ENCODE measurements at places on chromosomes 3 and 15.
A peak's percentile ranks its signal among the peaks of the same experiment; 100 is the strongest.

- DNase-seq: no peak
Measured at GRCh38 chr15:45645026-45645980, 10.5 kb downstream of the SQOR start.

DNA sequence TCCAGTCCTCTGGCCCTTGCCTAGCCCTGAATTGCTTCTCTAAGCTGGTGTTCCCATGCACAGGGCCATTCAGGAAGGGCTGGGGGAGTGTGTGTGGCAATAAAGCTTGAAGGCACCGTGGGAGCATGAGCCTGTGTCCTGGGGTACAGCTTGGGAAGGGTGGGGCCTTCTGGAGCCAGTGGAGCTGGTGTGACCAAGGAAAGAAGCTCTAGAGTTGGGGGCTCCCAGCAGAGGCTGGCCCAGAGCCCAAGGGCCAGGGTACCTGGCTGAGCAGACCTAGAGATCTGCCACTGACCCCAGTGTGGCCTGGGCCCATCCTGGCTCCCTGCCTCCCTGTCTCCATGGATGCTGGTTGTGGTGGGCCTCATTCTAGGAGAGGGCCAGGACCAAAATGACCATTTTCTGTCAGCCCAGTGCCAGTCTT, 8.1 kb downstream of the ABTB1 start:
- DNase-seq: no peak

DNA sequence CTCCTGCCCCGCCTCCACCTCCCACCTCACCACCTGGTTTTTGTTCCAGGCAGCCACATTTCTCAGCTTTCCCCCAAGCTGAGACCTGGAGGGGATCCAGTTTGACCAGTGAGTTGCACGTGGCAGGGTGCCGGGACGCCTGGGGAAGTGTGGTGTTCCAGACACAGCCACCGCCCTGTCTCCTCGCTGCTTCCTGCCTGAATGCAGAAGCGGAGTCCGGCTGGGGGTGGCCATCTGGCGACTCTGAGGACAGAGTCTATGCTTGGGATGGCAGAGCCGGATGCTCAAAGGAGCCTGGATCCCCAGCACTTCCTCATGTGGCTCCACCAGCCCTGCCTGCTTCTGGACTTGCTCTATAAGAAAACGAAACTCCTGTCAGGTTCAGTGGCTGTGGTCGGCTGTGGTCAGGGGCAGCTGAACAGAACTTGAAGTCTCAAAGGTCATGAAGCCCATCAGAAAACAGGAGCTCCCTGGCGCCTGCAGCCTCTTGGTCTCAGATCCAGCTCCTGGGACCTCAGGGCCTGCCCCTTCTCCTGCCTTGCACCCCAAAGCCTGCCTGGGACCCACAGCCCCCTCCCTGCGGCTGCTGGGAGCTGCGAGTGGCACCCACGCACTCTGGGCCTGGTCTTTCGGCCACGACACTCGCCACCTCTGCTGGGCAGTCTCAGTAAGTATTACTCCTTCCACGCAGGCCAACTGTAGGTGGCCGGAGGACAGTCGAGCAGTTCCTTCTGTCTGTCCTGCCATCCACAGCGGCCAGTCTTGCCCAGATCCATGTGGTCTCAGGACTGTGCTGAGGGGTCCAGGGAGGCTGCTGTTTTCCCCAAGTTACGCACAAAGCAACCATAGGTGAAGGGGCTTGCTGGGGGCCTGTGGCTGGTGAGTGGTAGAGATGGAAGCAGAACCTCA, 112.8 kb upstream of the MEF2A start:
- DNase-seq: no peak

GRCh38 chr3:119557877-119558269, 1.5 kb downstream of the CD80 start:
- DNase-seq: no peak

GRCh38 chr3:148873977-148874376, 8.9 kb downstream of the CPA3 start:
- DNase-seq: no peak

- DNase-seq: no peak
Measured at GRCh38 chr3:851098-851790, 241.6 kb upstream of the CNTN6 start.

DNA sequence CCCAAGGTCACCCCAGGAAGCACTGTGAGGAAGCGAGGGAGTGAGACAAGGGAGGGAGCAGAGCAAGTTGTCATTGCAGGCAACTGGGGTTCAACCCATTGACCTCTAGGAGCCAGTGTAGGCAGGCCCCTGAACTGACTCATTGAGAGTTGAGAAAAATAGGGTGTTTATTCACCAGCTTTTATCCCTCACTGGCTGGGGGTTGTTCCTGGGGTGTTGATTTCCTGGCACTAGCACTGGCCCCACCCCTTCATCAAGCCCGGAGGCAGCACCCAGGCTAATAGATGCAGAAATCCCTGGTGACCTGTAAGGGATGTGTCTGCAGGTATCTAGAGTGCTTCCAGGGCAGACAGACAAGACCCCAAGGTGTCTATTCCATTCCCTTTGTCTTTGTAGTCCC, 183.9 kb downstream of the ARRDC4 start:
- no peak for DNase-seq

DNA sequence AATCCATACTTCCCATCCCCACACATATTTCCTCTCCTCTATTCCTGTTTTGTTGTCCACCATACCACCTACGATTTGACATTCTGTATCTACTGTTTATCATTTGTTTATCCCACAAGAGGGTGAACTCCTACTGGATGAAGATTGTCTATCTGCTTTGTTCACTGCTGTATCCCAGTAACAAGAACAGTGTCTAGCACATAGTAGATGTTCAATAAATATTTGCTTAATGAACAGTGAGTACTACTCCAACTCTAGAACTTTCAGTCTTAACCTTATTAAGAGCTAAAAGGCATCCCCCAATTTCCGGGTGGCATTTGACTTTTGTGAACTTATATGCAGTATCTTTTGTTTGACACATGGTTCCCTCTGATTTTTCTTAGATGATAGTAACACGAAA, 1.3 kb downstream of the PYGO1 start:
- no peak for DNase-seq

- no peak for DNase-seq
Measured at GRCh38 chr3:32857921-32858320, 40.1 kb downstream of the TRIM71 start.

DNA sequence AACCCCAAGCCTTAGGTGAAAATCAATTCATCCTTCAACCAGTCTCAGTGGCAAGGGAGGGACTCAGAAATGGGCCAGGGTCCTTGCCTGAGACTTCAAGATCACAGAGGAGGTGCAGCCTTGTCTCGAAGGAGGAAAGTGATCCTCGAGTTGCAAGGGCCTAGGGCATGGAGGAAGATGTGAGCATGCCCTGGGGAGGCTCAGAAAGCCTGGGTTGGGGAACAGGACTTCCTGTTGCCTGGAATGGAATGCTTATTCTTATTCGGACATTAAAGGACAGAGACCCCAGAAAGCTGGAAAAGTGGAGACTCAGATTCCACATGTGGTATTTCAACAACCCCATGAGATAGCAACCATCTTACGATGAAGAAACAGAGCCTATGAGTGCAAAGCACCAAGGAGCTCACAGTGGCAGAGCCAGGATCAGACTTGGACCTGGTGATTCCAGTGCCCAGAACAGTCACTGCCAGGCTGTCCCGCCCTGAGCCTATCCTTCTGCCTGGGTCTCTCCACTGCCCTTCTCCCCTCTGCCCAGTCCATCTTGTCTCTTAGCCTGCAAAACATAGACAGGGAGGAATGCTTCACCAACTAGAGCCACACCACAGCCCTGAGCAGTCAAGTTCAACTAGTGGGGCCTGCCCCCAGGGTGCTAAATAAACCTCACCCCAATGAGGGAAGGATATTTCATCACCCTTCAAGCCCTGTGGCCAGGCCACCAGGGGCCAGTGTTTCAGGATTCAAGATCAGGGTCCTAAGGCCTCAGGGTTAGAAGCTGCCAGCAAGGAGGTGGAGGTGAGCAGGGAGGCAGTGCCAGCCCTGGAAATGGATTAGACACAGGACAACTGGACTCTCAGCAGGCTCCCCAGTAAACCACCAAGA, 21.9 kb downstream of the DAPK2 start:
- DNase-seq: no peak

DNA sequence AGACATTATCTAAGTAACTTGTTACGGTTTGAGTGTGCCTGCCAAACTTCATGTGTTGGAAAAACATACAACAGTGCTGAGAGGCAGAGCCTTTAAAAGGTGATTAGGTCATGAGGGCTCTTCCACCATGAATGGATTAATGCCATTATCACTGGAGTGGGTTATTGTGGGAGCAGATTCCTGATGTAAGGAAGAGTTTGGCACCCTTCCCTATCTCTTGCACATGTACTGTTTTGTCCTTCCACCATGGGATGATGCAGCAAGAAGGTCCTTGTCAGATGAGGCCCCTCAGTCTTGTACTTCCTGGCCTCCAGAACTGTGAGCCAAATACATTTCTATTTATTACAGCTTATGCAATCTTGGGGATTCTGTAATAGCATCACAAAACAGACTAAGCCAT, 413.9 kb downstream of the EPHA3 start:
- DNase-seq: no peak

DNA sequence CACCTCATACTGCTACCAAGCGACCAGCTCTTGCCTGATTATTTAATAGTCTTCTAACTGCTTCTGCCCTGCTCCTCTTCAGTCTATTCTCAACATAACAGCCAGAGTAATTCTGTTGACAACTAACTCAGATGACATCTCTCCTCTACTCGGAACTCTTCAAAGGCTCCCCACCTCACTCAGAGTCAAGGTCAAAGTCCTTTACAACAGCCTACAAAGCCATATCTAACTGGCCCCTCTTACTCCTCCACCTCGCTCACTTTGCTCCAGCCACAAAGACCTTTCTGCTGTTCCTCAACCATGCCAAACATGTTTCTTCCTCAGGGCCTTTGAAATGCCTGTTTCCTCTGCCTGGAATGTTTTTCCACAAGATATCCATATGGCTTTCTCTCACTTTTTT, 43.6 kb downstream of the PIK3R4 start:
- no peak for DNase-seq

DNA sequence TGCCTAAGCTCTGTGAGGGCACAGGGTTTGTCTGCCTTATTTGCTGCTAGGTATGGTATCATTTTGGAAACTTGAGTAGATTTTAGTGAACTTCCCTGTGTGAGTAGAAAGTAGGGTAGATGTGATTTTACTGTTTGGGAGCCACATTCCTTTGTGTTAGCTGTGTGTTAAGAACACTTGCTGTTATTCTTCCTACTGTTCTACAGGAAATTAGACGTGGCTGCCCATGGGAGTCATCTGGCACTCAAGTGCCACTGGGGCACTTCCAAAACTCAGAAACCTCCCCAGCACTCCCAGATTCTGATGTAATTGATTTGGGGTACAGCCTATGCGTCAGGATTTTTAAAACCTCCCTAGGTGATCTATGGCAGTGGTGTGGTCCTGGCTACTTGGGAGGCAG, 369.9 kb upstream of the C2CD4B start:
- DNase-seq: no peak

DNA sequence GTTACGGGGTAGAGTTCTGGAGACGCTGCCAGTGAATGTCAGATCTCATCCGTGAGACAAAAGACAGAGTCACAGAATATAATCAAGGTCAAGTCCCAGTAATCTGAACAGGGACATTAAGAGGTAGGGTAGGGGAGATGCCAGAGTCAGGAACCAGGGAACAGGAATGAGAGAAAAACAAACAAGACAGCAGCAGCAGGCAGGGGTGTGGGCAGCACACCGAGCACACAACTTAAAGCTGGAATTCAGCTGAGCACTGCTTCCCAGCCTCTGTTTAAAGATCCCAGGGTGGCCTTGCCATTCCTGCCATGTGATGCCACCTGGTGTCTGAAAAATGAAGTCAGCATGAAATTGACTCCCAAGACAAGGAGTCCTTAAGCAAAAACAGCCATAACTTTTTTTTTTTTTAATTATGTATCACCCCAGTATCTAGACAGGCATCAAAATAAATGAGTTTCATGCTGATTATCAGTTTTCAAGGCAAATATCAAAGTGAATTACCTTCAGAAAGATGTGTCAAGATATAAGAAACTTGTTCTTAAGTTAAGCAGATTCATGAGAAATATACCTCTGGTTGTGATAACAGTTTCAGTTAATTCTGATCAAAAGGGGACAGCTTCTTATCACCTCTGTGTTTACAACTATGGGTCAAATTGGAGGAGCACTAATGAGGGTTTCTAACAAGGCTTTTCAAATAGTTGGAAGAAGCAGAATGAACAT, 203.7 kb downstream of the SLC9A9 start:
- peak; percentile 13 for DNase-seq

- no peak for DNase-seq
Measured at GRCh38 chr3:112873632-112874031, 27.0 kb upstream of the CD200R1L start.

DNA sequence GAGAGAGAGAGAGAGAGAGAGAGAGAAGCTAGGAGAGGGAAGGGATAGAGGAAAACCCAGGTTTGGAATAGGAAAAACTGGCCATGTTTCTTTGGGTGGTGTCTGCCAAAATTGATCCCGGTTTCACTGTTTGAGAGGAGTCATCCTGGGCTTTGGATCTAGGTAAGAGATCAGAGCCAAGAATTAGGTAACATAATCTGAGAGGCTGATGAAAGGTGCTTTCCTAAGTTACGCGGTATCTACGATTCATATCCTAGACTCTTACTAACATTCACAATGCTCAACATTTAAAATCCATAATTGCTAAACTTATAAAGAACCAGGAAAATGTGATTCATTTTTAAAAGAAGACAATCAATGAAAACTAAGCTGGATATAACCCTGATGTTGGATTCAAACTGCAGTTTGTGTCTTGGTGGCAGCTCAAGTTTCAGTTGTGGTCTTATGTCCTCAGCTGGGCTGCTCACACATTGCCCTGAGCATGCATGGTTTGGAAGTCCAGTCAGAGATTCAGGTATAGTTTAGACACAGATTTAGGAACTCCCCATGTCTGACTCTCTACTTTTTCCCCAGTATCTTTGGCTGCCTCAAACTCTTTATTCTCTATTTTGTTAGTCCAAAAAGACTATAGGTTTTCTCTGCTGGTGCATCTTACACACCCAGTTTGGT, 42.5 kb upstream of the FMN1 start:
- DNase-seq: no peak

DNA sequence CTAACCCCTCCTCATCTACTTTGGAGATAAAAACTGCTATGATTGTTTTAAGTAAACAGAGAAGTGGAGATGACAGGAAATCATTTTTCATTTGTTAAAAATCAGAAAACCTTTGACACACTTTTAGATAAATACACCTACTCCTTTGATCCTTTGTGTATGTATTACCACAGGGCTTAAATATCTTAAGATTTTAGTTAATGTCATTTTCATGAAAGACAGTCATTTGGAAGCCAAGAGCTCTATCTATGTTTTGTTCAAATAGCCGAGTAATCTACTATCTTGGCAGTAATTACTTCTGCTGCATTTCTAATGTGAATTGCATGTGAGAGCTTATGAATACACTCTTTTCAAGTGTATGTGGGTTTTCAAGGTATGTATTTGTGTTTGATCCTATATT, 2.0 kb downstream of the ARPP21 start:
- DNase-seq: no peak

- DNase-seq: no peak
Measured at GRCh38 chr15:41778521-41778920, 4.2 kb downstream of the MAPKBP1 start.

- no peak for DNase-seq
Measured at GRCh38 chr3:126957776-126958637, 24.9 kb upstream of the PLXNA1 start.

GRCh38 chr15:99536422-99537040, 29.3 kb upstream of the MEF2A start:
- DNase-seq: no peak
